ENCODE measurements at places on chromosomes 3 and 15.
A peak's percentile ranks its signal among the peaks of the same experiment; 100 is the strongest.

DNA sequence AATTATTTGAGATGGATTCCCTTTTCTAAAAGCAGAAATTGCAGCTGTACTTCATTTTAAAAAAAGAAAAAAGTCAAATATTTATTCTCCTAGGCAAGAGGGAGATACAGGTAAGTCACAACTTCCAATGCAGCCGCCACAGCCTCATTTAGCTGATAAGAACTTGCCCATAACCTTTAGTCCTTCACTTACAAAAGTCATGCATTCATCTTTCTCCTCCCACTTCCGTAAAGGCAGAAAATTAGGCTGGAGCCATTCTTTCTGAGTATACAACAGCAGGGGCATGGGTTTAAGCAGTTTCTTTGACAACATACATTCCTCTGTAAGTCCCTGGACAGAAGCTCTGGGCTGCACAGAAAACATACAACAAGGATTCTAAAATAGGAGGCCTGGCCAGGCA, 4.3 kb downstream of the SUCLG2 start:
- DNase-seq = no peak

GRCh38 chr15:27459836-27460235, 488.9 kb downstream of the GABRG3 start:
- DNase-seq = no peak

DNA sequence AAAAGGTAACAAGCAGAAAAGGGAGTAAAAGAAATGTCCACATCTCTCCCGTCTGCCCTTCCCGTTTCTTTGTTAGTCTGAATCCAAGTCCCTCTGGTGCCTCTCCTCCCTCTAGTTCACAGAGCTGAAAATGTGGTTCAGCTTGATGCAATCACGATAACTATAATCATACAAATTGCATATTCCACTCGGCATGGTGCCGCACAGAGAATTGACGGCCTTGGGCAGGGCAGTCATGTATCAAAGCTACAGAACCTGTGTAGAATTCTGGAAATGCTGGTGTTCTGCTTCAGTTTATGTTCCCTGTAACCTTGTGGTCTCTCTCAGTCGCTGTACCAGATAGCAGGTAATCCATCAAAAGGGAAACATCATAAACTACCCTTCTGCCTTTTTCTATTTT, 562.9 kb upstream of the CBLB start:
- DNase-seq = no peak

- no peak for DNase-seq
These were observed 39.4 kb upstream of the MRPS22 start for GRCh38 chr3:139304383-139304782.

- no peak for DNase-seq
These were observed 55.6 kb upstream of the C15orf61 start for GRCh38 chr15:67465196-67465952.

DNA sequence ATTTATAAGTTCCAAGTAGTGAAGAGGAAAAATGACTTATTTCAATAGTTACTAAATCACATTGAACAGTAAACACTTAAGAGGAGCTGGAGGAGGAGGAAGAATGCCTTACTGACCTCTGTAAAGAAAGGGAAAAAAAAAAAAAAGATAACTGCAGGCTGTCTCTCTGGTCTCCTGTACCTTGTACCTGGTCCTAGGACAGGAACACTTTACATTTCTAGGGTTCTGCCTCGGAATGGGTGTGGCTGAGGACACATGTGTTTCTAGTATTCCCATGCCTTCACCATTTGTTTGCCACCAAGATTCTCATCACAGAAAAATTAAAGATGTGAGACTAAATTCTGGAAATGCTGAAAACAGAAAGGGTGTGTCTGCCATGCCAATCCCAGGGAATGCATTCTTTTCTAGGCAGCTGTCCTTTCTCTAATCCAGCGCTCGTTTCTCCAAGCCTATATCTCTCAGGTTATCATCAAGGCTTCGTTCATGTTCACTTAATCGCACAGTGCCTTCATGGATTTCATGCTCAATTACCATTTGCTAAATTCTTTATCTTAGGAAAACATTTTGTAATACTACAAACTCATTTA, 1208.3 kb downstream of the OTOL1 start:
- DNase-seq = no peak

- DNase-seq = no peak
These were observed 65.5 kb upstream of the DCBLD2 start for GRCh38 chr3:98966862-98967546.

GRCh38 chr15:23877502-23878412, 190.7 kb upstream of the NDN start:
- no peak for DNase-seq

DNA sequence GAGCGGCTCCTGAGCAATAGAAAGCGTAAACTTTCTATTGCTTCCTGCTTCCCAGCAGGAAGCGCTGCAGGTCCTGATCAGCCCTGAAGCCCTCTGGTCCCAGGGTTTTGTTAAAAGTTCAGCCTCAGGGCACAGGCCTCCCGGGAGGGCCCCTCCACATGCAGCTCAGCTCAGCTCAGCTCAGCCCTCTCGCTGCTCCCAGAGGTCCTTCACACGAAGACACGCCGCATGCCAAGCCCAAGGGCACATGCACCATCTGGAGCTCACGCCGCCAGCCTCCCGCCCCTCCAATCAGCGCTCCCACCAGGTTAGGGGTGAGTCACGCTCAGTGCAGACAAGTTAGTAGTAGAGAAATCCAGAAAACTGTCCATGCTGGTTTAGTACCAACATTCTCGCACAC, 12.7 kb downstream of the TKT start:
- DNase-seq = peak; percentile 87

GRCh38 chr15:44295750-44296431, 7.4 kb downstream of the GOLM2 start:
- peak; percentile 15 for DNase-seq

DNA sequence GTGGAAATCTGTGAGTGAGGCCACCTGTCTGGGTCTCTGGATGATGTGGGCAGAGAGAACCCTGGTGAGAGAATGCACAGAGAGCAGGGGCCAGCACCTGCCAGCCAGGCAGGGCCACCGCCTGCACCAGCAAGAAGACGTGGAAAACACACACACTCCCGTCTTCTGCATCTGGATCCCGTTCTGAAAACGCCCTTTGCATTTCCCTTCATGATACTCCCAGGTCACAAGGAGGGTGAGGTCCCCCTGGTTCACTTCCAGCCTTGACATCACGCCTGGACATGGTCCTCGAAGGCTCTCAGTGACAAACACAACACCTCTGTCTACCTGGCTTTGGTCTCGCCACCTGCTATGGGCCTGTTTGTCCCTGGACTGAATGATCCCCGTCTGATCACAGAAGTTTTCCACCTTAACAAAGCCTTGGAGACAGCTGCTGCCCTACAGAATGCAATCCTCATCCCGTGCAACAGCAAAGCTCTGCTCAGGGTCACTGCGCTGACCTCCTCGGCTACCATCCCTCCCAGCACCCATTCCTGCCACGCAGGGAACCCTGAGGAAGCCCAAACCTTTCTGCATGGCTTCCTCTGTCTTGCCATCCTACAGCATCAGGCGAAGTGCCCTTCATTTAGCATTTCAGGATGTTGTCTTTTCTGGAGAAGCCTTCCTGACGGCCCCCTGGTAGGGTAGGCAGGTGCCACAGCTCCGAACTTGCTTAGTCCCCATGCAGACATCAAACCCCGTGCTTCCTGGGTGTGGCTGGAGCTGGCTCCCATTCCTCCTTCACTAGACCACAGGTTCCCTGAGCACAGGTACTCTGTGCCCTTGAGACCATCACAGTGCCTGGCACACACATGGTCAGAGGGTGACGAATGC, 122.5 kb downstream of the ATP10A start:
- no peak for DNase-seq

- no peak for DNase-seq
These were observed 21.7 kb downstream of the ETFA start for GRCh38 chr15:76289582-76289981.

DNA sequence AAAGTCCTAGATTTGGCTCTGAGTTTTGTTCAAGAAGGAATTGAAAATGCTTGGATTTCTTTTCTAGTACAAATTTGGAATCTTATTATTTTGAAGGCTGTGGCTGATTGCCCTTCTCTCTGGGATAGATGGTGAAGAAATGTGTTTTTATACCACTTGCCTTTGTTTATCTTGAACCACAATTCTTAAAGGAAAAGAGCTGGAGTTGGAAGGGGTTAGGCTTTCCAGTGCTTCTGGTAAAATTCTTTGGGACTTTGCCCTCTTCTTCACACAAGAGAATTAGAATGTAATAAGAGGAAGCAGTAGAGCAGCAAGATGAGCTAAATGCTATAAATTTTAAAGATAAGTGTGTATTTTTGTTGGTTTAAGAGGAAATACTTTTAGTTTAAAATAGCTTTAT, 65.8 kb downstream of the COL6A5 start:
- no peak for DNase-seq

GRCh38 chr3:82927309-82928253, 1166.1 kb upstream of the GBE1 start:
- DNase-seq = no peak

DNA sequence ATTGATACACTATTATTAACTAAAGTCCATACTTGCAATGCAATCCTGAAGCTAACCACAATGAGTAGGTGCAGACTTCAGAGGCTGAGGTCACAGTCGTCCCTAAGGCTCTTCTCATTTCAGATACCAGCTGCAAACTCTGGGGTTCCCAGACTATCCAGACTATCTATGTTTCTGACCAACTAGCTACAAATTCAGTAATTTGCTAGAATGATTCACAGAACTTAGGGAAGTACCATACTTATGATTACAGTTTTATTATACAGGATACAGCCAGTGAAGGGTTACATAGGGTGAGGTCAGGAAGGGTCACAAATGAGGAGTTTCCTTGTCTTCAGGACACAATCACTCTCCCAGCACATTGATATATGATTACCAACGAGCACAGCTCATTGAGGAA, 36.5 kb downstream of the PPM1L start:
- DNase-seq = no peak

GRCh38 chr3:111485086-111485485, 56.9 kb upstream of the CD96 start:
- no peak for DNase-seq

DNA sequence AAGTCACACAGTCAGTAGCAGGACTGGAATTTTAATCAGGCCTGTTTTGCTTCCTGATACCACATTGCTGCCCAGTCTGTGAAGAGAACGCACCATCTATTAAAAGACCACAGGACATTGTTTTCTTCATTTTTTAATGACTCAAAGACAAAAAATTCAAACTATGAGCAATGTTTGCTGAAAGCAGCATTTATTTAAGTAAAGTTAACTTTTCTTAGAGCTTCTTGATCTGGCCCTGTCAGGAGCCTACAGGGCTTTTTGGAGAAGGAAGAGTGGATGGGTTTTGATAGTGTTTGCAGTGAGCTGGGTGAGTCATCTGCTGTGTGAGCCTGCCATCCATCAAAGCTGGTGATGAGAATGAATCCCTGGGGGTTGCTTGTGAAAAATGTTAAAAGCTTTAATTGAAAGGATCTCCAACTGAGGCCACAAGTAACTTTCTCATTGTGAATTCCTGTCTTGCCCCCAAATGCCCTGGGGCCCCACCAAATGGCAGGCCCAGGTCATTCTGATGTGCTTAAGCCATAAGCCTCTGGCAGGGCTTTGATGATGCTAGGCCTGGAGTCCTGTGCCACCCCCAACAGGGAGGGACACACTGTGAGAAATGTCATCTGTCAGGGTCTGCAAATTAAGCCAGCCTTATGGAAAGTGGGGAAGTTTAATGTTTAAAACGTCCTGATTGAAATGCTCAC, 136.2 kb upstream of the PFN2 start:
- DNase-seq = peak; percentile 99
